Peyer's patch (tissue), 4 donors: ENCODE measurements at places on chromosomes 2 and 18. TPM values are rescaled to one million over a fixed set of nuclear protein-coding genes. Genes with fewer than 3 reads are reported as not detected.

GRCh38 chr2:16685340-16685715, 19.7 kb upstream of the CYRIA start:
- DNase-seq = no peak

Gene PASK
- total RNA-seq = 29.6 TPM

DNA sequence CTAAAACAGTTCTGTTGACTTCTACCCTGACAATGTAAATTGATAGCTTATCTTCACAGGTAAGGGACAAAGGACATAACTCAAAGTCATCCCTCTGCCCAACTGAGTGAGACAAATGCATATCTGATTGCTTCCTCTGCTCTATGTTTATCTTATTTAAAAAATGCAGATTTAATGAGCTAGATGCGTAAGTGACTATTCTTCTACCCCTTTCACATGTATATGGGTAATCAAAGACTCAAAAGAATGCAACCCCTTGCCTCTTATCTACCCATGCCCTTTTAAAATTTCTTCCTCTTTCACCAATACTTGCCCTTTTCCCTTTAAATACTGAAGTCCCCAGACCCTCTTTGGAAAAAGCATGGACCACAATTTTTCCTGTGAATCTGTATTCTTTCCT, 253.4 kb downstream of the WDPCP start:
- DNase-seq = no peak

GRCh38 chr18:2236232-2236631, 335.1 kb downstream of the METTL4 start:
- no peak for DNase-seq

DNA sequence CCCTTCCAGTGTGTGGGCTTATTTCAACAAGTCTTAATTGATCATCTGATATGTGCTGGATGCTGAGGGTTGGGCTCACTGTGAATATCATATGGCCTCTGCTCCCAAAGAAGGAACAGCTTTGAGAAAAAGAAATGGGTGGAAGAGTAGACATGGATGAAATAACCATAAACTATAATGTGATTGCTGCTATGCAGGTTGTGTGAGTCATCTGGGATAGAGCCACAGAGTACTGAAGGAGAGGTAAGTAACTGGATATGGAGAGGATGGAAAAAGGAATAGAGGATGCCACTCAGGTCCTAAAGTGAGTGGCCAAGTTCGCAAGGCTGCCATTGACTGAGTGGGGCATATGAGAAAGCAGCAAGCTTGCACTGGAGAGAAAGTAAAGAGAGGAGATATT, 8.7 kb upstream of the DSG2 start:
- DNase-seq = no peak

DNA sequence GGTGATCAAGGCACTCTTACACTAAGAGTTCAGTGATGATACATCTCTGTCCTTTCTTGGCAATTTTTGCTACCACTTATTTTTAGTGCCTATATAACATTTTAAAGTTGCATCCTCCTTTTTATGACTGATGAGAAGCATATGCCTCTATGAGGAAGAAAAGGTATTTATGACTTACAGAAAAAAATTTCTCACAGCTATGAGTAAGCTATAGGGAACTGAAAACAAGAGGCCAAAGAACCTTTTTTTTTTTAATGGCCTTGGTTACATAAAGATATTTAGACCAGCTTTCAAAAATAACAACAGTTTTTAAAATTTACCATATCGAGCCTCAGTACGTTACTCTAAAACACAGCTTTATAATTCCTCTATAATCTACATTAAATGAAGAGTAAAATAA, 21.3 kb downstream of the MBD5 start:
- DNase-seq = no peak

Gene LRATD1
- total RNA-seq = 152 TPM

DNA sequence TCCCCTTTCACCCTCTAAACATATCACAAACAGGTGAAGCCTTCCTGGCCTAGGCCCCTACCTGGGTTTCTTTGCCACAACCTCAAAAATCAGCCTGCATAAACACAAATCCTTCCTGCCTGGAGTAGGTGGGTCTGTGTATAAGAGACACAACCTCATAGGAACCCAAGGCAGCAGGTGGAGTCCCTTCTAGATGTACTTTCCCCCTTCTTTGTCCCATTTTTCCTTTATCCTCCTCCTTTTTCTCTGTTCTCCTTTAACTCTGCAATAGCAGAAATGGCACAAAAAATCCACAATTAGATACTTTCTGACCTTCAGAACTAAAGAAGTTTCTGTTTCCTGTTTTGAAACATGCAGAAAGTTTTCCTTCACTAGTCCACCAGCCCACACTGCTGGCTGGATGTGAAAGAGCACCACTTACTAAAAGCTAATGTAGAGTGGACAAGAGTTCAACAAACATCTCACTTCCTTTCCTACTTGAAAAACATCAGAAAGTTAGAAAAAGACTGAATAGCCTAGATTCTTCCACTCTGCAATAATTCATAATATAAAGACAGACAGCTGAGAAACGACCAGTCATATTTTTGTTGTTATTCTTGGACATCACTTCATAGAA, 11.2 kb downstream of the SLC40A1 start:
- no peak for DNase-seq

- DNase-seq = no peak
Measured at GRCh38 chr2:110773401-110773921, 41.1 kb downstream of the ACOXL start.

DNA sequence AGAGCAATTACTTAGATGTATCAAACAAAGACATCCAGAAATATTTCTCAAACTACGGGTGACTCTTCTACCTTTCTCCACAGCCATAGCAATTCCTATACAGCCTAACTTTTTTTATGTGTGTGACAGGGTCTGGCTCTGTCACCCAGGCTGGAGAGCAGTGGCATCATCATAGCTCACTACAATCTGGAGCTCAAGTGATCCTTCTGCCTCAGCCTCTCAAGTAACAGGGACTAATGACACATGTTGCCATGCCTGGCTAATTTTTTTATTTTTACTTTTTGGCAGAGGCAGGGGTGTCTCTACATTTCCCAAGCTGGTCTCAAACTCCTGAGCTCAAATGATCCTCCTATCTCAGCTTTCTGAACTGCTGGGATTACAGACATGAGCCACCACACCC, 328.9 kb upstream of the NT5C1B start:
- DNase-seq = no peak

- DNase-seq = no peak
Measured at GRCh38 chr2:147096671-147097070, 748.2 kb upstream of the ACVR2A start.

Gene SERPINB7
- total RNA-seq = not detected

Gene AMER3
- total RNA-seq = 1.1 TPM

DNA sequence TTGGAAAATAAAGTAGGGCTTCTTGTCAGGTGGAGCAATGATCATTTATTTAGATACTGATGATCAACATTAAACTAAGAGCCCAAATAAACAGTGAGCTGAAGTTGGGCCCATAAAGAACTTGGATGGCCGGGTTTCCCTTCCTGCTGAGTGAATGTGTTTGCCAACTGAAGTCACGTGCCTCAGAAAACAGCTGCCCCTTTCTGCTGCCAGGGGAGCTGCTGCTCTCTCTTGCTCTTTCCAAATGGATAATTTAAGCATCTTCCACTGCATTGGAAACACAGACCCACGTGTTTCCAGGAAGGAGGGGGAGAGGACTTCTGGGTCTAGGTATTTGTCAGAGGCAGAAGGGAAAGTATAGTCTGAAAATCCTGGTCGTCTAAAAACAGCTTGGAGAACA, 22.9 kb upstream of the NCKAP5 start:
- DNase-seq = no peak

Gene PLCL1
- 5.8 TPM for total RNA-seq

Gene SP5
- total RNA-seq = not detected
